ENCODE measurements at places on chromosomes 12 and 14.

GRCh38 chr12:26524862-26525465, 308.0 kb downstream of the ITPR2 start:
- DNase-seq, result no peak

GRCh38 chr12:129312048-129312447, 458.8 kb downstream of the GLT1D1 start:
- no peak for DNase-seq

DNA sequence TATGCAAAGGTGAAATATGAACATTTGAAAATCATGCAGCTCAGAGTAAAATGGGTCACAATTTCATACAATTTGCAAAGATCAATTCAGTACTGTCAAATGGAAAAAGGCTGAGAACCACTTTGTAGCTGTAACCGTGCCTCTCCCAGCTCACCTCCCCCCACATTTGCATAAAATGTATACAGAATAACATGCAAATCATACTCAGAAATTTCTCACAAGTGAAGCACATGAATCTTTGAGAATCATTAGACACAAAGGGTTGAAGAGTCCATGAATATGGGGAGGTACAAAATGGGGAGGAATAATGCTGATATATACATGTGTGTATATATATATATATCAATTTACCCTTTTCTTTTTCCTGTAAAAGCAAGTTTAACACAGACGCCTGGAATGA, 162.1 kb downstream of the APAF1 start:
- no peak for DNase-seq

DNA sequence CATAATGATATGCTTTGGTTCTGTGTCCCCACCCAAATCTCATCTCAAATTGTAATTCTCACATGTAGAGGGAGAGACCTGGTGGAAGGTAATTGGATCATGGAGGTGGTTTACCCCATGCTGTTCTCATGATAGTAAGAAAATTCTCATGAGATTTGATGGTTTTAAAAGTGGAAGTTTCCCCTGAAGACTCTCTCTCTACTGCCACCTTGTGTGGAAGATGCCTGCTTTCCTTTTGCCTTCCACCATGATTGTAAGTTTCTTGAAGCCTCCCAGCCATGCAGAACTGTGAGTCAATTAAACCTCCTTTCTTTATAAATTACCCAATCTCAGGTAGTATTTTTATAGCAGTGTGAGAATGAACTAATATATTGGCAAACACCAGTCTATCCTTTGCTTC, 260.4 kb upstream of the PPFIA2 start:
- no peak for DNase-seq

GRCh38 chr12:120079411-120080400, 36.8 kb downstream of the RAB35 start:
- DNase-seq, result no peak

DNA sequence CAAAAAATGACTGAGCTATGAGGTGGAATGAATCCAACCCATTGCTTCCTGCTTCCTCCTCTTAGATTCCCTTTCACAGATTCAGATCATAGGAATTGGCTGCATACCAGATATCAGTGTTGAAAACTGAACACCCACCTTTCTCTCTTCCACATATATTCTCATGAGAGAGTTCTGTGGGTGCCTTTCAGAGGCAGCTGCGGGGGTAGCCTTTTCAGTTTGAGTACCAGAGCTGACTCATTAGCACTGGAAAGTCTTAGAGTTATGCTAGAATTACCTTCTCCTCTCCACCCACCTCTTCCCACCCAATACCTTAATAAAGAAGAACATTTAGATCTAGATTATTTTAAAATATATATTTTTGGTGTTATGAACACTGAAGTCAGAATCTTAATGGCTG, 495.4 kb upstream of the SEL1L start:
- peak; percentile 2 for DNase-seq

GRCh38 chr12:14213542-14213941, 151.9 kb upstream of the ATF7IP start:
- DNase-seq, result no peak

- no peak for DNase-seq
Measured at GRCh38 chr14:67586369-67586768, 13.7 kb downstream of the PIGH start.

DNA sequence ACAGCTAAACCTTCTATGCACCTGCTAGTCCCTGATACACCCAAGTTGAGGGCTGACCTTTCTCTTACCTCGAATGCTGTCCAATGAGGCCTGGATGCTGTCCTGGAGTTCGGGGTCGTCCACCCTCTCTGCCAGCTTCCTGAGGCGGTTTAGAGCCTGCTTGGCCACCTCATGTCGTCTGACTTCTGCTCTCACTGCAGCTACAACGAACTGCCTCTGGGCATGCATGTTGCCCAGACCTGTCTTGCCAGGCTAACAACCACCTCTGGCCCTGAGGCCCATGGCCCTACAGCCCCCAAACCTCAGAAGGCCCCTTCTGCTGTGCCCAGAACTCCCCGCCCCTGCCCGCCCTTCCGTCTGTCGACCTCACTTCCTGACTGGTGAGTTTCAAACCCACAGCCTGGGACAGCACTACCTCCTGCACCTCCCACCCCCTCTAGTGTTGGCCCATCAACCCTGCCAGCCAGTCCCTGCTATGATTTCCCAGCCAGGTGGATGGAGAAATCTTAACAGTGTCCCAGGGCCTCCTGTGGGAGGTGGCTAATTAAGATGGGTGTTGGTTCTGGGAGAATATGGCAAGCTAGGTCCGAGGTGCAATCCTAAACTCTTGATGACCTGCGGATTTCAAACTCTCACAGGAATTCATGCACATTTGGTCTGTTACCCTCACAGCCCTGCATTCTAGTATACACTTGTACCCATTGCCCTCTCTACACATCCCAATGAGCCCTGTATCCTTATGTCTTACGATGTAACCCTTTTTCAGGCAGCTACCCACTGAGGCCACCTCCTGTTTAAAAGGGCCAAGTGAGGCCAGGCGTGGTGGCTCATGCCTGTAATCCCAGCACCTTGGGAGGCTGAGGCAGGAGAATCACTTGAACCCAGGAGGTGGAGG, 2.7 kb upstream of the TSPAN31 start:
- DNase-seq, result no peak

GRCh38 chr12:64903479-64904152, 79.2 kb downstream of the TBC1D30 start:
- DNase-seq, result no peak

DNA sequence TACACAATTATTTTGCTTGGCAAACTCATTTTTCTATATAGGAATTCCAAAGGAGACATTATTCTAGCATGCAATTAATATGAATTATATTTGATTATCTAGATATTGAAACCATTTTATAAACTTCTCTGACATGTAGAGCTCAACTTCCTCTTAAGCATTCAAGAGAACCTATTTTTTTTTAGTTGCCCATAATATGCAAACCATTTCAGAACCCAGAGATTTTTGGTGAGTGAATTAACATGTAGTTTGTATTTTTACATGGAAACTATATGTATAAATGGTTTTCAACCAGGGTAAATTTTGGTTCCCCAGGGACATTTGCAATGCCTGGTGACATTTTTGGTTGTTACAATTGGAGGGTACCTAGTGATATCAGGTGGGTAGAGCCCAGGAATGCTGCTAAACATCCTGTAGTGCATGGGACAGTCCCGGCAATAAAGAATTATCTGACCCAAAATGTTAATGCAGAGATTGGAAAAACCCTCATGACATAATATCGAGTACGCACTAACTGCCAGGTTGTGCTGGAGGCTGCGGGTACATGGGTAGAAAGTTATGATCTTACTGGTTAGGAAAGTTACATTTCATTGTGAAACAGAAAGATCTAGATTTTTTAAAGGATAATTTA, 338.9 kb upstream of the GARIN2 start:
- no peak for DNase-seq

GRCh38 chr12:131612092-131612755, 98.7 kb upstream of the SFSWAP start:
- no peak for DNase-seq

DNA sequence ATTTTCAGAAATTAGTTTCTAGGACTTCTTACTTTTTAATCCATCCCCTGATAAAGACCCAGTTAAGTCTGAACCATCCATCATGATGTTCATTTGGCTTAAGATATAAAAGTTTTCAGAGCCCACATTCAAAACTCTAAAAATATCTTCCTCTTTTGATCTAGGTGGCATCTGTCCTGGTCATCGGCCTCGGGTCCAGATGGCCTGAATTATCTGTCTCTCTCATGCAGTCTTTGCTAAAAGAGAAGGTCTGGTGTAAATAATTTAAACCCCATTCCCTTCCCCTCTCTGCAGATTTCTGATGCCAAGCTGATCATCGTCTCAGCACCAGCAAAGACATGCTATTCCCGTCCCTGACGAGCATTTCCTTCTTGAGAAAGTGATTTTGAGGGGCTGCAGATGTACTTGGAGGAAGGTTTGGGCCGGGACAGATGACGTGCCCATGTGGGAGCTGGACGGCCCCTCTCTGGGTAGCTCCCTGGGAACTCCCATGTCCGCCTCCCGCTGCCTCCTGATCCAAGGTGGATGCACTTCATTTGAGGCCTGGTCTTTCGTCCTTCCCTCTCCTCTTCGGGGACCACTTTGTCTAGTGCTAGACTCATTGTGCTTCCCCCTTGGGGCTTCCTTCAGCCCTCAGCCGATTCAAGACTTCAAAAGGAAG, 173.0 kb upstream of the PRMT8 start:
- no peak for DNase-seq

- DNase-seq, result no peak
Measured at GRCh38 chr12:72523754-72524153, 251.6 kb downstream of the TRHDE start.

GRCh38 chr12:110073049-110073831, 24.9 kb upstream of the C12orf76 start:
- peak; percentile 89 for DNase-seq

DNA sequence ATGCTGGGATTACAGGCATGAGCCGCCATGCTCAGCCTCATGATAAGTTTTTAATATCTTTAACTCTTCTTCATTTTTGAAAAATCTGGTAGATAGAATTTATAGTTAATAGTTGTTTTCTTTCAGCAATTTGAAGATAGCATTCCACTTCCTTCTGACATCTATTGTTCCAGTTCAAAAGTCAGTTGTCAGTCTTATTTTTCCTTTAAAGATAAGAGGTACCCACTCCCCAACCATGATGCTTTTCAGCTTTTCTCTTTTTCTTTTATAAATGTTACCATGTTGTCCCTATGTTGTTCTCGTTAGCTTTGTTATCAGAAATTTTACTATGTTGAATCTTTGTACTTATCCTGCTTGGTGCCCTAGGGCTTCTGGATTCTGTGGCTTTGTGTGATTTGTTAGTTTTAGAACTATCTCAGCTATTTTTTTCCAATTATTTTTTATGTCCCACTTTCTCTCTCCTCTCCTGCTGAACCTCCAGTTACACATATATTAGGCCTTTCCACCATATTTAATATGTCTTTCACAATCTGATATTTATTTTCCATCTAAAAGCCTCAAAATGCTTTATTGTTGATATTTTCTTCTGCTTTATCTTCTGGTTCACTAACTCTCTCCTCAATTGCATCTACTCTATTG, 181.6 kb upstream of the FOXN3 start:
- DNase-seq, result no peak

- DNase-seq, result peak; percentile 34
Measured at GRCh38 chr14:69055999-69056788, 77.1 kb upstream of the ACTN1 start.

GRCh38 chr12:15477761-15478160, 155.5 kb downstream of the PTPRO start:
- DNase-seq, result no peak

DNA sequence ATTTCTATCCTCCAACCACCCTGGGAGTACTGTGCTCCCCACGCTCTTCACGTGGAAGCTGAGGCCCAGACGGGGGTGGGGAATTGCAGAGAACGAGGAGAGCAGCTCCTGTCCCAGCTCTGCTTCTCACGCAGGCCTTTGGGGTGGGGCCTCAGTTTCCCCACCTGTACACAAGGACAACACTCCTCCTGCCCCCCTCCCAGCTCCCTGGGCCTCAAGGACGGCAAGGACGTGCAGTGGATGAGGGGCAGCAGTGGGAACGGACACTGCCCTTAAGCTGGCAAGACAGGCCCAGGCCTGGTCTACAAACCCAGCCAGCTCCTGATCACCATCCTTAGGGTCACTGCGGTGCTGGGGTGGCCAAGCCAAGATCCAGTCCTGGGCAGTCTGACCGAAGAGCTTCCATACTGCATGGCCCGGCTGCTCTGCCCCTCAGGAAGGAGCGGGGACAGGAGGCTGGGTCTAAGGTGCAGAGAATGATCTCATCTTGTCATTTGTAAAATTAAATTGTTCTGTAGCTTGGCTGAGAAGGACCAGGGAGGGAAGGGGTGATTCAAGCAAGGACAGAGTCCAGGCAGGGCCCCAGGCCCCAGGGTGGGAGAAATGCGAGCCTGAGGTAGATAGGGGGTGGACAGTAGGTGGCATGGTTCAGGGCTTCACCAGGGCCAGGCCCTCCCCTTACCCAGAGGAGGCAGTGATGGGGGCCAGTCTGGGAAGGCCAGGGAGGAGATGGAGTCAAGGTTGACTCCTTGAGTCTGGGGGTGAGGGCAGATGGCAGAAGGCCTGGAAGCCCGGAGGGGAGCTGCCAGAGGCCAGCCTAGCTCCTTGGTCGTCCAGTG, 1.3 kb upstream of the CLBA1 start:
- DNase-seq, result no peak

- DNase-seq, result no peak
Measured at GRCh38 chr14:103521951-103522563, 573 bp downstream of the CKB start.

- DNase-seq, result no peak
Measured at GRCh38 chr12:24197532-24197931, 248.1 kb upstream of the SOX5 start.

- DNase-seq, result no peak
Measured at GRCh38 chr14:36771028-36771640, 109.5 kb downstream of the PAX9 start.

GRCh38 chr12:6639151-6639801, 3.5 kb upstream of the LPAR5 start:
- no peak for DNase-seq

GRCh38 chr14:72630374-72630773, 263.5 kb downstream of the DPF3 start:
- no peak for DNase-seq

GRCh38 chr12:5723071-5723470, 222.0 kb downstream of the ANO2 start:
- no peak for DNase-seq

DNA sequence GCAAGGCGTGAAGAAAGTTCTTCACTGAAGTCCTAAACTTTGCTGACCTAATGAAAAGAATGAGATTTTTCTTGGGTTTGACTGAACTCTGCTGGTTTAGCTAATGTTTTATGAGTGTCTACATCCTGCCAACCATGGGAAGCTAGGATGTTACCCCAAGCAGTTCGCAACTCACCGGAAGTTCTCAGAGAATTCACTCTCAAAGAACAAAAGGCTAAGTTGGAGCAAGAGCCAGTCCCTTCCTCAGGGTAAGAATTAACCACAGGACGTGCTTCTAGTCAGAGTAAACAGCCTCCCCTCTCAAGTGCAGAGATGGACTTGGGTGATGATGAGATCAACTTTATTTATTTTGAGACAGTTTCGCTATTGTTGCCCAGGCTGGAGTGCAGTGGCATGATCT, 37.3 kb downstream of the TCHP start:
- DNase-seq, result no peak

DNA sequence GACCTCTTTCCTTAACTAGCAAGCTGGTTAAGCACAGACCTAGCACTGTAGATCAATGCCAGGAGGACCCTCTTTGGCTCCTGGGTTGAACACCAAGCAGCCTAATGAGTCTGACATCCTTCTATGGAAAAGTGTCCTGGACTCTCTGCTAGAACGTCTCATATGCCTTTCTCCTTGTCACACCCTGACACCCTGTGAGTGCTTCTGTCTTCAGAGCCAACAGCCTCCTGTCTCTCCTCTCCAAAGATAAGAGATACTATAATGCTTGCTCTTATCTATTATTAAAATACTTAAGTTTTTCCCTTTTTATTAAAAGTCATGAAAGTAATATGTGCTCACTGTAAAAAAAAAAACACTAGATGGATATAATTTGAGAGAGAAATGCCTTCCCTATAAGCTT, 222.7 kb downstream of the FOXN3 start:
- no peak for DNase-seq

Measured in occipital lobe (tissue), 3 donors.